ENCODE measurements at places on chromosomes 12 and 14.

DNA sequence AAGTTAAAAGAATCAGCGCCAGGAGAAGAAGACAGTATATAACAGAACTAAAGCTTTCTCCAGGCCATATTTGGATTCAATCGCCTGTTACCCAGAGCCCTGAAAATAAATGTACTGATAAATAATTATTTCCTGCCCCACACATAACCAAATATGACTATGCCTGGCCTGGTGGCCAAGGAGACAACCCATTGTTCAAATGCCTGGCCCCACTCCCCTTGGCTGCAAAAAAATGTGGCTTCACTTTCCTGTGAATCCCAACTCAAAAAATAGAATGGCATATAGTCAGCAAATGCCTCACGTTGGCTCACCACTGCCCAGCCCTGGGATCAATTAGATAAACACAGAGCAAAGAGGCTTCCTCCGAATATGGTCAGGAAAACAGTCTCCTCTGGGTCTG lies 472.1 kb downstream of the BCL11B start:
- no peak for DNase-seq

DNA sequence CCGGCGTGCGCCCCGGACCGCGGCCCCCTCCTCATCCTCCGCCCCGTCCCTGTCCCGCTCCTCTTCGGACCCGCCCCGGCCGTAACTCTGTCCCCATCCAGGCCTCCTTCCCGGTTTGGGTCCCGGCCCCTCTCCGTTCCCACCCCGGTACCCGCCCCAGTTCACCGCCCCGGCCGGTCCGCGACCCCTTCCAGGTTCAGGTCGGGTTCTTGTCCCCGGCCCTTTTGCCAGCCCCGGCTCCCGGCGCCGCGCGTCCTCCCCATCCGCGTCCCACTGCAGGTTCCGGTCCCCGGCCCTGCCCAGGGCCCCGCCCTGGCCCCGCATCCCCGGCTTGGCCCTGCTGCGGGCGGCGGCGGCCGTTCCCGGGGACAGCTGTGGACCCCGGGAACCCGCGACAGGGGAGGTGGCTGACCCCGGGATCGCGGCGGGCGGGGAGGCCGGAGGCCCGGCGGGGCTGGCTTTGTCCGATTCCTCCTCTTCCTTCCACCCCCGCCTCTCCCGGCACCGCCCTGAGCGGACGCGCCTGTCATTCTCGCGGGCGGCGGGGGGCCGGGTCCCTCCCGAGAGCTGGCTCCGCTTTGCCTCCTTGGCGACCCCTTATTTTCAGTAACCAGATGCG lies 601 bp downstream of the KLC1 start:
- peak; percentile 10 for DNase-seq

DNA sequence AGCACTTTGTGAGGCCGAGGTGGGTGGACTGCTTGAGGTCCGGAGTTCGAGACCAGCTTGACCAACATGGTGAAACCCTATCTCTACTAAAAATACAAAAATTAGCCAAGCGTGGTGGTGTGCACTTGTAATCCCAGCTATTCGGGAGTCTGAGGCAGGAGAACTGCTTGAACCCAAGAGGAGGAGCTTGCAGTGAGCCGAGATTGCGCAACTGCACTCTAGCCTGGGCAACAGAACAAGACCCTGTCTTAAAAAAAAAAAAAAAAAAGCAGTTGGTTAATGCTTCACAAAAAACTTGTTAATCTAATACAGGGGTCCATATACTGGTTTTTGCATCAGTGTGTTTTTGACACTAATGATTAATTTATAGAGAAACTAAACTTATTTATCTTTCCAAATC lies 18.5 kb upstream of the SLC7A8 start:
- no peak for DNase-seq

DNA sequence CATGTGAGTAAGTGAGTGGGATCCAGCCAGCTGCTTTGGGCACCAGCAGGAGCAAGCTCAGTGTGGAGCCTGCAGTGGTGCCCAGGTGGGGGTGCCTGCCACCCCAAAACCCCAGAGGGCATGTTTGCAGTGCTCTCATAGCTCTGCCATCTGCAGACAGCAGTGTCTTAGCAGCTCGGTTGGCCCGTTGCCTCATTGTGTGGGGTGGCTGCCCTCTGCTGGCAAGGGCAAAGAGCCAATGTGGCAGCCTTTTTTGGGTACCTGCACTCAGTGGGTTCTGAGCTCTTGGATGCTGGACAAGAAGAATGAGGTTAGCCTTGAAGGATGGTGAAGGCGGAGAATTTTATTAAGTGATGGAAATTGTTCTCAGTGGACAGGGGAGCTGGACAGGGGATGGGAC lies 52.3 kb downstream of the NEUROD4 start:
- peak; percentile 31 for DNase-seq

- no peak for DNase-seq
Measured at GRCh38 chr12:112443916-112444315, 25.2 kb downstream of the PTPN11 start.

- no peak for DNase-seq
Measured at GRCh38 chr14:71658261-71658860, 273.9 kb upstream of the RGS6 start.

DNA sequence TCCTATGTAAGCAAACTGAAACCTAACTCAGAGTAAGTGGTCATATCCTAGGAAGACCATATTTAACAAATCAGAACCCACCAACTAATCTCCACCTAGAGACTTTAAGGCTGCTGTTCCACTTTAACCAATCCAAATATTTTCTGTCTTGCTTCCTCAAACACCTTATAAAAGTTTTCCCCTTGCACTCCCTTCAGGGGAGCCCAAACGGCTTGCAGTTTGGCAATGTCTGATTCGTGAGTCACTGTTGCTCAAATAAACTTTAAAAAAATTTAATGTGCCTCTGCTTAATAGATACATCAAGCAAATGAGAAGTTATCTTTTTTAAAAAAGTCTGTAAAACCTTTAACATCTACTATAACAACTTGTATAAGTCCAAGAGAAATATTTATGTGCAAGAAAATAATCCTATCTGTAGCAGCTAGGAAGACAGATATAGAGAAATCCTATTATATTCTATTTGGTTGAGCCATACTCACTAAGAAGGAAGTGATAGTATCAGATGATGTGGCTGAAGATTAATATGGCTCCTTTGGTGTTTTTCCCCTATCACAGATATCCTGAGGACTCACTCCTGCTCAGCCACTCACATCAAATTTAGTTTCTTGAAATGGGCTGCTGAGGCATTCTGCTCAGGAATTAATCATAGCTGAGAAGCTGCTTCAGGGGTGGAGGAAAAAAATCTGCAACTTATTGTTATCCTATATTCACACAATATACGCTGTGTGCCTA lies 65.1 kb upstream of the DUSP6 start:
- DNase-seq, result no peak

GRCh38 chr12:3712209-3712992 lies 40.5 kb downstream of the CRACR2A start:
- DNase-seq, result no peak

All from activated naive CD4-positive, alpha-beta T cell (primary cell).